C1 segment of cervical spinal cord (tissue), 14 donors: ENCODE measurements at places on chromosomes 5 and 9.

DNA sequence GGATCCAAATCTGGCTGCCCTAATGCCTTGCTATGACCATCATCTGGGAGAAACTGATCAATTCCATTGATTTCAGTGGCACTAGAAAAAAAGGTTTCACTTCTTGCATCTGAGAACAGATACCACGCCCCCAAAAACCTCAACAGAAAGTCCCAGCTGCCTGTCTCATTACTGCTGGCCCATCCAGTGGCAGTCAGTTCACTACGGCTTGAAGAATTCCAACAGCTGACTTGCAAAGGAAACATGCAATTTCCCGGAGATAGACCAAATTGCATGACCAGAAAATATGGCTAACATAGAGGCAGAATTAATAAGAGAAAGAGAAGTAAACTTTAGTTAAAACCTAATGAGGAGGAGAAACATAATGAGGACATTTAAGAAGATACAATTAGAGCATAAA, 48.6 kb downstream of the UGCG start:
- DNase-seq = no peak

- DNase-seq = no peak
Measured at GRCh38 chr9:129868872-129869486, 33.7 kb downstream of the USP20 start.

DNA sequence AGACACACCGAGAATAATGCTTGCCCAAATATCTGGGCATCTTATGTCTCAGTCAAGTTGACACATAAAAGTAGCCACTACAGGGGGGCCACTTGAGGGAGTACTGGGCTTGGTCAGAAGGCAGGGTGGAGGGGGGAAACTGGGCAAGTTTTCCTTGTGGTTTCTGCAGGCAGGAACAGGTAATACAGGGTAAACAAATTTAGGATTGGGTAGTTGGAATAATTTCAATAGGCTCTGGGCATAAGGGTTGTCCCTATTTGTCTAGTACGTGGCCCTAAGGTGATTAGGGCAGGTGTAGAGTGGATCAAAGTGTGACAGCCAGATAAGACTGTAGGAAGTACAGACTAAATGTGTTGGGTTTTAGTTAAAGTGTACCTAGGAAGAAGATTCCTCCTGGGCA, 353.1 kb downstream of the TLE4 start:
- no peak for DNase-seq

- no peak for DNase-seq
Measured at GRCh38 chr9:69180670-69181069, 6.6 kb downstream of the TJP2 start.

DNA sequence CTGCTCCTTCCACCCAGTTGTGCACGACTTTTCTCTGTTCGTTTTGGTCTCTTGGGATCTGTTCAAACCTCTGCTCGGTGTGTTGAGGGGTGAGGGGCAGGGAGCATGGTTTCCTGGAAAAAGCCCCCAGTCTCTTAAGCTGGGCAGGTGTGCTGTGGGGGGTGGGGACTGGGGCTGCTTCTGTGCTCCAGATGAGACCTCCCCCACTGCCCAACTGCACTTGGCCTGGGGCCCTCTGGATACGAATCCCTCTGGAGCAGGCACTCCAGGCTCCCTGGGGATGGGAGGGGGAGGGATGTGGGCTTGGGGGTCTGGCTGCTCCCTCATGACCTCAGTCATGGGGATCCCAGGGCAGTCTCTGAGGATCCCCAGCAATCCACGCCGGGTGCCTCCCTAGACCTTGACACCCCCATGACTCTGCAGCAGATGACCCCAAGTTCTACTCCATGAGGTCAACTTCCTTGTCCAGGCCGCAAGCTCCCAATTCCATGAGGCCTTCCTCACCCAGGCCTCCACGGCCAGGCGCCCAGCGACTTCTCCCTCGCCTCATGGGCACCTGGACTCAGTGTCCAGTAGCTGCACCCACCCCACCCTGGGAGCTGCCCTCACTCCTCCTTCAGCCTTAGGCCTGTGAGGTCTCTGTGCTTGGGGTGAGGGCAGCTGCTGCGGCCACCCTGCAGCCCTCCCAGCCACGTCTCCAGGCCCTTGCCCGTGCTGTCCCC, 5.9 kb upstream of the AHRR start:
- DNase-seq = no peak

GRCh38 chr9:104544644-104545043, 8.0 kb upstream of the OR13C3 start:
- DNase-seq = no peak

DNA sequence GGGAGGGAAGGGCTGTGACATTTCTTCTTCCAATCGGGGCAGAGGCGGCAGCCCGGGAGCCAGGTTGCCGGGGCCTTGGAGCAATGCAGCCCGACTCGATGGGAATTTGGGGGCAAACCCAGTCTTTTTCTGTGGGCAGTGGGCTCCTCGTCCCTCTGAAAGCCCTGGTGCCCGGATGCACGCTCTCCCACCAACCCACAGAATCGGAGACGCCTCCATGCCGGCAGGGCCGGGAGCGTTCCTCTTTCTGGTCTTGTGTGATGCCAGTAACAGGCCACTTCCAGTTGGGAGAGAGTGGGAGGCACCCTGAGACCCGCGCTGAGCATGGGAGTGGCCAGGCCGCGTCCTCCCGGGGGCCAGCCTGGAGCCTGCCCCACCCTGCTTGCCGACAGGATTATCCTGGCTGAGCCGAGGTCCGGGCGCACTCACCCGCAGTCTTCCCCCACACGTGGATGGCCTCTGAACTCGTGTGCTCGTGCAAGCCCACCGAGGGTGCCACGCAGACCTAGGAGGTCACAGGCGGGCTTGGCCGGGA, 17.8 kb downstream of the OLFM1 start:
- DNase-seq = no peak

DNA sequence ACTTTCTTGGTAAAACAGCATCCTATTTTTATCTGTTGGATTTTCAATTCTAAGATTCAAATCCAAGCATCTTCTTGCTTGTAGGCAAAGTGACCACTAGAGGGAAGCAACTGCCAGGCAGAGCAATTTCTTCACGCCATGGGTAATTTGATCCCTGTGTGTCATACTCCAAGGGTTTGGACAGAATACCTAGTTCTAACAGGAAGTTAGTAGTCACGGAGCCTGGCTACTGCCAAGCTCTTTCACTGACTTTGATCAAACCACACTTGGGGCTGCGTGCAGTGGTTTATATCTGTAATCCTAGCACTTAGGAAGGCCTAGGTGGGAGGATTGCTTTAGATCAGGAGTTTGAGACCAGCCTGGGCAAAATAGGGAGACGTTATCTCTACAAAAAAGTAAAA, 473.6 kb upstream of the TNC start:
- DNase-seq = no peak
